SJCRH30 (cell line): ENCODE measurements at places on chromosomes 2 and 18. TPM values are rescaled to one million over a fixed set of nuclear protein-coding genes. Genes with fewer than 3 reads are reported as not detected.

GRCh38 chr2:158194229-158194628, 92.6 kb downstream of the UPP2 start:
- H3K4me1 ChIP-seq, result peaks cover 29% of the 10 kb centered on the region
- H3K27me3 ChIP-seq, result no peaks in the 10 kb centered on the region
- no peak overlapping the region for H3K27ac ChIP-seq
- DNase-seq, result no peak
- H3K36me3 ChIP-seq, result no peaks in the 10 kb centered on the region

DNA sequence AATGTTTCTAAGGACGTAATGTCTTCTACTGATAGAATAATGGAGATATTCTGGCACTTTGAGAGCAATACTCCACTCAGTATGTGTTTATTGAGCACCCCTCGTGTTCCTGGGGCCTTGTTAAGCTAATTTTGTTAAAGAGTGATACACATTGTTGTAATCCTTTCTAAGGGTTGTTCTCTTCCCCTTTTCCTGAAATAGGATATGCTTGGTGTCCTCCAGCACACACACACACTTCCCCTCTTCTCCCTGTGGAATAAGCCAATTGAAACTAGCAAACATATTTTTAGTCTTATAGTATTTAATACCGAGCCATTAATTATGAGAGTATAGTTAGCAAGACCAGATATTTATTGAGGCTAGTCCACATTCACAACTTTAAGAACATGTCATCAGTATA, 114.1 kb downstream of the CRIM1 start:
- peaks cover 9% of the 10 kb centered on the region; the same call in 1 of the 2 replicates for H3K36me3 ChIP-seq
- no peak for DNase-seq
- H3K4me3 ChIP-seq, result no peak overlapping the region
- no peak overlapping the region for H3K27ac ChIP-seq
- no peaks in the 10 kb centered on the region for H3K27me3 ChIP-seq

DNA sequence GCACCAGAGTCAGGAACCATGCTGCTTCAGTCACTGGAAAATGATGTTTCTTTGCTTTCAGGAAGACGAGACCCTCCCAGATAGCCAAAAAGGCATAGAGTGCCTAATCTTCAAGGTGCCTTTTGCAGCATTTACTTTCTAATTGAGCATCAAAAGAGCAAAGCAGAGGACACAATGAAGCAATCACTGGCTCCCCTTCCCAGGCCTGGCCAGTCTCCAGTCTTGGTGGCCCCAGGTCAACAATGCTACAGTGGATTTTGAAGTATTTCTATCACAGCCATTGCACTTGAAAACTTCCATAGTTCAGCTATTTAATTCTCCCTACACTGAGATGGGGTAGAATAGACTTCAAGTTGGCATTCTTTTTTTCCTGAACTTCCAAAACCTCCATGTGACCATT, 15.4 kb downstream of the ZBTB7C start:
- H3K4me1 ChIP-seq, result no peaks in the 10 kb centered on the region
- H3K27me3 ChIP-seq, result no peaks in the 10 kb centered on the region
- no peak for DNase-seq

DNA sequence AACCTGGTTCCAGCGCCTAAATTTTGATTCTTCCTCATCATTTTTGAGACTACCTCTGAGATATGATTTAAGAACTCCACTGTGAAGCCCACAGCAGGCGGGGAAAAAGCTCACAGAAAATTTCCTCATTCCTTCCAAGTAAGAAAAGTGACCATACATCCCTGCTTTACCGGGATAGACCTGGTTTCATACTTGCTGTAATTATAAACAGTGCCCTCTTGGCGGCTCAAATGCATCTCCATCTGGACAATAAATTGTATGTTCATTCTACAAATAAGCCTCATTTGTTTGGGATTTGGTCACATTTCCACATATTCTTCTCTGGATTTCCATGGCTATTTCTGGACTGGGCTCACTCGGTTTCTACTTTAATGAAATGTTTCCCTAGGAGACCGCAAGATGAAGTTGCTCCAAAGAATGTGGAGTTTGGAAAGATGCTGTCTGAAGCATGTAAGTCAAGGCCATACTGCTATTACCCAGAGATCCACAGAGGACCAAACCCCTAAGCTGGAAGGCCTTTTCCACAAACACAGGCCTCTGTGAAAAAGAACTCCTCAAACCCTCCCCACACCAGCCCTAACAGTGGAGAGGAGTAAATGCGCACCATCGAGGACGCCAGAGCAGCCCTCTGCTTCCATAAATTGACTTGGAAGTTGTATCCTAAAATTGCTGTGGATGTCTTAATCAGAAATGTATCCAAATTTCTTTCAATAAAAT, 13.9 kb downstream of the STAT1 start:
- DNase-seq, result no peak

DNA sequence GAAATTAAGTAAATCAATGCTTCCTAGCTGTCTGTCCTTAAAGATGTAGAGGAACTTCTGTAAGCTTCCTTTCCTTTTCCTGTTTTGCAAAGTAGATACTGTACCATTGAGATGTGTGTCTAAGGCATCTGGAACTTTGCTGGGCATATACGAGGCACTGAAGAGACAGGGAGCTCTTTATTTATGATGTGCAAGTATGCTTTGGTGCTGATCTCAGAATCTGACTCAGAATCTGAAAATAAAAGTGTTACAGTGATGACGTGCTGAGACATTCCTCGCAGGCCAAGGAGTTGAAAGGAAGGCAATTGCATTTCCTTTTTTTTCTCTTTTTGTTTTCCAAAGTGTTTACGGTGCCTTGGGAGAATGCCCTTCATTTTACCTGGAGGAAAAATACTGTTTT, 230.9 kb upstream of the RGPD4 start:
- H3K4me3 ChIP-seq, result no peak overlapping the region
- H3K27ac ChIP-seq, result no peak overlapping the region
- H3K27me3 ChIP-seq, result no peaks in the 10 kb centered on the region
- no peaks in the 10 kb centered on the region for H3K36me3 ChIP-seq

DNA sequence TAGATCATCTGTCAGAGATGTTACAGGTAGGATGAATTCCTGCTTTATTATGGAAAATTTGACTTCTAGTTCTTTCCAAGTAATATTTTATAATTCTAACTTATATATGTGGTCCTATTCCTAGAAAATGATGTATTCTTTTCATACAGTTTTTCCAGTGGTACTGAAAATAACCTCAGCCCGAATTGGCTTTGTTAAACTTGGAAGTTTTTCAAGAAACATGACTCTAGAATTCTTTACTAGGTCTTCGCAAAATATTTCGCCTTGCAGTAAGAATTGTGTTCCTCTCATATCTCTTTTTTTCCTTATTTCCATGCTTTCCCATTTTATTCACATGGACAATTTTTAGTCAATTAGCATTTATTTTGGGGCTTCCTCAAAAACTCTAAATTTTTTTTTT, 60.5 kb downstream of the BMPR2 start:
- H3K4me3 ChIP-seq, result no peak overlapping the region
- no peak overlapping the region for H3K27ac ChIP-seq
- H3K4me1 ChIP-seq, result no peaks in the 10 kb centered on the region
- H3K36me3 ChIP-seq, result no peaks in the 10 kb centered on the region

The NR4A2 gene
- total RNA-seq, result 0.46 and 0.51 TPM in 2 replicates

The GREB1 gene
- total RNA-seq, result 0.12 and 0.38 TPM in 2 replicates
